NCI-H2081 treated with DMSO at 0.1 percent for 48 hours (cell line): ENCODE measurements at places on chromosomes 5 and 9.

DNA sequence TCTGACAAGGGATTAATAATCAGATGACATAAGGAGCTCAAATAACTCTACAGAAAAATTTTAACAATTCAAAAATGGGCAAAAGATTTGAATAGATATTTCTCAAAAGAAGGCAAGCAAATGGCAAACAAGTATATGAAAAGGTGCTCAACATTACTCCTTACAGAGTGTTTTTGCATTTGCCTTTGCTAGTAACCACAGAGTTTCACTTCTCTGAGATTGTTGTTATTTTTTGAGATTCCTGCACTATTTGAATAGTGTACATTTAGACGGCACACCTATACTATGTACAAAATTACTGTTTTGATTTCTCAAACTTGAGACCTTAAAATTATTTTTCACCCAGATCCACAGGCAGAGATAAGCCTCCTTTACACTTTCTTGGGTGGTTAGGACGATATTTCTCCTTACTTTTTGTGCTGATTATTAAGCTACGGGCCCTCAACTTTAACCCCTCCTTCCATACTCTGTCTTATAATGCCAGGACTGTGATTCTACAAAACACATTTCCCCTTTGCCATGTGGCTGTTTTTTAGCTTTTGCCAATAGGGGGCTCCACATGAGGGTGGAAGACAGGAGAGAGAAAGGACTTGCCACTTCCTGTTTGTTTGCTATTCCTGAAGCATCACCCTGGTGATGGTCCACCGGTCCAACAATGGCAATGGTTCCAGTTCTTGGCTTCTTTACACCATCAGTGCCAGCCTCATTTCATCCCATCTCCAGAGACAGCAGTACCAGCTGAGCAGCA, 65.0 kb upstream of the DAP start:
- no peak for DNase-seq

GRCh38 chr5:74017786-74018211, 391.8 kb downstream of the ARHGEF28 start:
- DNase-seq, result peak; percentile 43

GRCh38 chr5:159844267-159845121, 71.8 kb upstream of the ADRA1B start:
- DNase-seq, result no peak

DNA sequence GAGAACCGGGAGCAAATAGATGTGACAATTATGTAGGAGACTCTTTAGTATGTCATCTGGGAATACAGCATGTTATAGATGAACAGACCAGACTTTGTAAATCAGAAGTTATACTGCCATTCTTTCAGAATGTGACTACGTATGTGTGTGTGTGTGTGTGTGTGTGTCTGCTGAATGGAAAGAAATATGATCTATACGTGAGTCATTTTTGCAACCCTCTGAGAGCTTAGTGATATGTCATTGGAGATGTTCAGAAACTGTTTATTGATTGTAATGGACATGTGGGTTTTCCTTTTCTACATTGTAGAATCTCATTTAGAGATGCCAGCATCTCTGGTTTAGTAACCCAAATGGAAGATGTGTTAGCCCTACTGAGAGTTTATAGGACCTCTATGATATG, 731.5 kb downstream of the TLE1 start:
- no peak for DNase-seq

DNA sequence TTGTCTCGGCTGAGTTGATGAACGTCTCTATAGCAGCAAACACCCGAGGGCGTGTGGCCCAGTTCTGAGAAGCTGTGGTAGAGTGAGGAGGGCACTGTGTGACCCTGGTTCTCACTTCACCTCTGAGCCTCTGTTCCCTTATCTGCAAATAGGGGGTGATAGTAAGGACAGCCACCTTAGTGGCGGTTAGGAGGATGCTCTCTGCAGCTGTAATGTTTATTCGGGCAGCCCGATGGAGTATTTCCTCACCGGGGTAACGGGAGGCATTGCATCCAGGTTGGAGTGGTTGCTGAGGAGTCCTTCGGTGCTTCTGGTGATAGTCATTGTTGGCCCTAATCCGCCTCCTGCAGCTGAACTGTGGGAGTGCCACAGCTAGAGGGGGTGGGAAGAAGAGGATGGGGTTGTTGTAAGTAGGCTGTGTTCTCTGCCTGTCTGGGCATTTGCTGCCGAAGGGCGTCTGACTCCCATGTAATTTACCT, 13.9 kb downstream of the PRRC2B start:
- no peak for DNase-seq

- DNase-seq, result no peak
These were observed 101.5 kb downstream of the DEPDC1B start for GRCh38 chr5:60598424-60598823.

DNA sequence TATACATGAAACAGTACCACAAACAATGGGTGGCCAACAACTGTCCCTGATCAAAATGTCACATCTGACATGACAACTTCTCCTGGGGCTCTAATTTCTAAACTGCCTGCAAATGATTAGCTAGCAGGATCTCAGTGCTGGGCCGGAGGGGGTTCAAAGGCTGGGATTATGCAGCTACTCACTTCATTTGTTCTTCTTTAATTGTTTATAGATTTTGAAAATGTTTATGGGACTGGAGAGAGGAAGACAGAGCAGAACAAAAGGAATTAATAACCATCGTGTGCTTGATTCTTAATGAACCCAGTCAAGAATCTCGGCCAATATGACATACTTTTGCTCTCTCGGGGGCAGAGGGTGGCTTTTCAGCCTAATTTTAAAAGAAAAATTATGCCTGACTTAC, 313.6 kb downstream of the NSG2 start:
- no peak for DNase-seq

- DNase-seq, result no peak
These were observed 24.2 kb upstream of the TMEM171 start for GRCh38 chr5:73096239-73096575.

DNA sequence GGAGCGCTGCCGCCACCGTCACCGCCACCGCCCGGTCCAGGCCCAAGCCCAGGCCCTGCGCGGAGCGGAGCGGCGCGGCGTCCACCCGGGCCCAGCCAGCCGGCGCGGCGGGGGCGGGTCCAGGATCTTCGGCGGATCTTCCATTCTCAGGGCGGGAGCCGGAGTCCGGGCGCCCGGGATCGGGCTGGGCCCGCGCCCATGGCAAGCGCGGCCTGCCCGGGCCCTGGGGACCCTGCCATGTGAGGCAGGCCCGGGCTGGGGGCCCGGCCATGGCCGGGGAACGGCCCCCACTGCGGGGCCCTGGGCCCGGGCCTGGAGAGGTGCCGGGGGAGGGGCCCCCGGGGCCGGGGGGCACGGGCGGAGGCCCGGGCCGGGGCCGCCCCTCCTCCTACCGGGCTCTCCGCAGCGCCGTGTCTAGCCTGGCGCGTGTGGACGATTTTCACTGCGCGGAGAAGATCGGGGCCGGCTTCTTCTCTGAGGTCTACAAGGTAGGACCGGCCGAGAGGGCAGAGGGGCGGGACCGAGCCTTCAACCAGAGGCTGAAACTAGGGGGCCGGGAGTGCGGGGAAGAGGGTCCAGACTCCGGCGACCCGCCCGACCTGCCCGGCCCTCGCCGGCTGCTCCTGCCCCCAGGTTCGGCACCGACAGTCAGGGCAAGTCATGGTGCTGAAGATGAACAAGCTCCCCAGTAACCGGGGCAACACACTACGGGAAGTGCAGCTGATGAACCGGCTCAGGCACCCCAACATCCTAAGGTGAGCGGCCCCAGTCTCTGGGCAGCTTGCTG, 482 bp downstream of the TESK1 start:
- DNase-seq, result no peak

DNA sequence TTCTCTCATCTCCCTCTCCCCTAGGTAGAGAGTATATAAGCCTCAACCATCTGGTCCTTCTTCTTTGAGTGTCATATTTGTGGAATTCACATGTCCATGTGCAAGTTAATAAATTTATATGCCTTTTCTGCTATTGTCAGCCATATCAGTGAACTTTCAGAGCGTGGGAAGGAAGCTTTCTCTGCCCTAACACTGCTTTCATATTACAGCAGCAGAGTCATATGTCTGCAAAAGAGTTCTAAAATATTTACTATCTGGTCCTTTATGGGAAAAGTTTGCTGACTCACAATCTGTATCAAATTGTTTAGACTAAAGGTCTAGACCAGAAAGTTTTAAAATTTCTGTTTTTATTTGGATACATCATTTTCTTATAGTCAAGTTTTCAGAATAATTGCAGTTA, 669.0 kb downstream of the LRRC70 start:
- no peak for DNase-seq

DNA sequence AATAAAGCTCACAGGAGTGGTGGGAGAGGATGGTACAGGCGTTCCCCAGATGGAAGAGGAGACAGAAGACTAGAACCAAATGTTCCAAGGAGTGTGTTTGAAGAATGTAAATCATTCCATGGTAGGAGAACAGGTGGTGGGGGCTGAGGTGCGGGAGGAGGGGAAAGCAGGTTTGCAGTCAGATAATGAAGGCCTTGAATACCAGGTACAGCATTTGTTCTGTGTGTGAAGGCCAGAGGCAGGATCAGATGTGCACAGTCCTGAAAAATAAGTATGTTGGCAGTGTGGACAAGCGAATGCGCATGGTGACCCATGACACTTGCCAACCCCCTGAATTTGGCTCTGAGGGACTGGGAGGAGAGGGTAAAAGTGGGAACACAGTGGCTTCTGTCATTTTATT, 59.9 kb upstream of the ALDH1B1 start:
- no peak for DNase-seq

DNA sequence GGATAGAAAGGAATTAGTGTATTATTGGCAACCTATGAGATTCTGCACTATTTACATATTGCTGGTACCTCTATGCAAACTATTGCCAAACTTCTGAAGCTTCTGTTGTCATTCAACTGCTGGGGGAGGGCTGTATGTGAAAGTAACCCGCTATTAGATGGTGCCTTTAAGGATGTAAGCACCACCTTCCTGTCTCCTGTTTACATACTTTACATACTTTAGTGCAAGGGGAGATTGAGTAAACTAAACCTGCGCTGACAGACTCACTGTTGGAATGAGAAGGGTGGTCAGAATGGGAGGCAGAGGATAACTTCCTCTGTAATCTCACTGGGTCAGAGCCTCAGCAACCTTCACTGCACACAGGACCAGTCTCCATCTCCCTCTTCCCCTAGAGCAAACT, 123.8 kb downstream of the NR3C1 start:
- DNase-seq, result no peak

DNA sequence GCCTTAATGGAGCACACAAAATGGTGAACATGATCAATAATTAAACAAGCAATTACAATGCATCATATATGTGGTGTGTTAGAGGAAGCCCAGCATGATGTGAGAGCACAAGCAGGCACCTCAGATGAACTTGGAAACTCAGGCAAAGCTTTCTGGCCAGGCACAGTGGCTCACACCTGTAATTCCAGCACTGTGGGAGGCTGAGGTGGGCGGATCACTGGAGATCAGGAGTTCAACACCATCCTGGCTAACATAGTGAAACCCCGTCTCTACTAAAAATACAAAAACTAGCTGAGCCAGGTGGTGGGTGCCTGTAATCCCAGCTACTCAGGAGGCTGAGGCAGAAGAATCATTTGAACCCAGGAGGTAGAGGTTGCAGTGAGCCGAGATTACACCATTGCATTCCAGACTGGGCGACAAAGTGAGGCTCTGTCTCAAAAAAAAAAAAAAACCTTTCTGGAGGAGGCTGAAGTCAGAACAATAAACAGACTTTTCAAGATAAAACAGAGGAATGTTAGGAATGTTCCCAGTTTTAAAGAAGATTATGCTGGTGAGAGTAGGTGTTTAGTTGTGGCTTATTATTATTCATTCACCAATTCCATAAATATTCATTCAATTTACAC, 159.4 kb downstream of the CEMIP2 start:
- DNase-seq, result no peak

GRCh38 chr5:35816881-35817521, 39.7 kb upstream of the IL7R start:
- DNase-seq, result no peak

GRCh38 chr5:128673000-128673399, 135.0 kb upstream of the FBN2 start:
- no peak for DNase-seq

GRCh38 chr9:135812961-135813360, 94.4 kb downstream of the CAMSAP1 start:
- DNase-seq, result no peak

DNA sequence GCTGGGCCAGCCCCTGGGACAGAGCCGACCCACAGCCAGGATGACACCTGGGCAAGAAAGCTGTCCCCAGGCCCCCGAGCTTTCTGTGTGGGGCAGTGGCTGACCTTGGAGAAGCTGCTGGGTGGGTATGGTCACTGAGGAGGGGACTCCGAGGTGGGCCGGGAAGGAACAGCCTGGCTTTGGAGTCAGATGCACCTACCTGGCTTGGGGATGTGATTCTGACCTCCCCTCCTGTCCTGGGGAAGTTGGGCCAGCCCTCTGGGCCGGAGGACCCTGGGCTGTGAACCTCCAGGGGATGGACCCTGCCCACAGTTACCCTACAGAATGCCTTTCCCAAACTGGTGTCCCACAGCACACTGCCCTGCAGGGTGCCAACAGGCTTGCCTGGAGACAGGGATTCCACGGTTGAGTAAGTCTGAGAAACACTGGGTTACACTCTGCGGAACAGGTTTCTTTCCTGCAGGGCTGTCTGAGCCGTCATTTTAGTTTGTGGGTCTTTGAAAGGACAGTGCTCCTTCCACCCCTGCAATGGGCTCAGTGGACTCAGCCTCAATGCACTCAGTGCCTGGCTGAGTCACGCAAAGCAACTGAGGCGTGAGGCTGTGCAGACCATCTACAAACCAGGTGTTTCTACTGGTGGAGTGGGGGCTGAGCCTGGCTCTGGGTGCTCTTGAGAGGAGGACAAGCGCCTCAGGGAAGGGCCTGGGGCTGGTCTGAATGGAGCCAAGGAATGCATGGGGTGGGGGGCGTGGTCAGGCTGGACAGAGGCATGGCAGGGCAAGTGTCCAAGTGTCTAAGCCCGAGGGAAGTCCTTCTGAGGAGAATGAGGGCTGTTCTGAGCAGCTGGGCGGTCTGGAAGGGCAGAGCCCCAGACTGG, 41.3 kb upstream of the PHYKPL start:
- no peak for DNase-seq

GRCh38 chr9:77417566-77417965, 230.6 kb downstream of the GNA14 start:
- no peak for DNase-seq

DNA sequence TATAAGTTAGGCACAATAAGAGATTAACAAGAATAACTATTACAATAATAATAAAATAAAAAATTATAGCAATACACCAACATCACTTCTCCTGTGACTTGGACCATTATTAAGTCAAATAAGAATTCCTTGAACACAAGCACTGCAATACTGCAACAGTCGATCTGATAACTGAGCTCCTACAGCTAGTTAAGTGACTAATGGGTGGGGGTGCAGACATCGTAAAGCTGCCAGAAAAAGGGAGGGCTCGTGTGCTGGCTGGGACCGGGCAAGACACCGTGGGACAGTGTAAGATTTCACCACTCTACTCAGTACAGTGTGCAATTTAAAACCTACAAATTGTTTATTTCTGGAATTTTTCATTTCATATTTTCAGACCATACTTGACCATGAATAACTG, 78.8 kb downstream of the SNX24 start:
- no peak for DNase-seq

DNA sequence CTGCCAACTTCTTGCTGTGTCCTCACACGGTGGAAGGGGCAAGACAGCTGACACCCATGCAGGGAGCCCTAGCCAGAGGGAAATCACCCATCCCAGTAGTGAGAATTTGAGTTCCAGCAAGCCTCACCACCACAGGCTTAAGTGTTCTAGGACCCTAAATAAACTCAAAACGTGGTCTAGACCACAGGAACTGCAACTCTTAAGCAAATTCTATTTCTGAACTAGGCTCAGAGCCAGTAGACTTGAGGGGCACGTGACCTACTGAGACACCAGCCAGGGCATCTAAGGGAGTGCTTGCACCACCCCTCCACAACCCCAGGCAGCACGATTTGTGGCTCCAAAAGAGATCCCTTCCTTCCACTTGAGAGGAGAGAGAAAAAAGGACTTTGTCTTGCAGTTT, 96.0 kb upstream of the PHF24 start:
- DNase-seq, result no peak
